ENCODE measurements at places on chromosomes 12 and 14.

DNA sequence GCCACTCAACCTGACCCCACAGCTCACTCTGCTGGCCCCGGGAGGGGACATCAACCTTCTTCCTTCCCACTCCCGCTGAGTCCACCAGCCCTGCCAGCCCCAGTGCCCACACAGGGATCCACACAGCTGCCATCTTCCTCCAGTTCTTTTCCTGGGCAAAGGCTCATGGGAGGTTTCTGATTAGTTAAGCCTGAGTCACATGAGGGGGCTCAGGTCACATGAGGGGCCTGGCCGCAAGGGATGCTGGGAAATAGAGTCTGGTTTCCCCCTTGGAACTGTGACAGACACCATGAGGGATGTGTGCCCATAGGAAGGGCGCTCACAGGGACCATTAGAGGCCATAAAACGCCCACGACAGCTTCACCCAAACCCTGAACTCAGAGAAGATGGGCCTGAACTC, 228.7 kb upstream of the SFSWAP start:
- DNase-seq, result no peak

GRCh38 chr12:92899386-92900001, 29.6 kb downstream of the EEA1 start:
- no peak for DNase-seq

GRCh38 chr14:39912192-39913100, 480.2 kb upstream of the FBXO33 start:
- no peak for DNase-seq

DNA sequence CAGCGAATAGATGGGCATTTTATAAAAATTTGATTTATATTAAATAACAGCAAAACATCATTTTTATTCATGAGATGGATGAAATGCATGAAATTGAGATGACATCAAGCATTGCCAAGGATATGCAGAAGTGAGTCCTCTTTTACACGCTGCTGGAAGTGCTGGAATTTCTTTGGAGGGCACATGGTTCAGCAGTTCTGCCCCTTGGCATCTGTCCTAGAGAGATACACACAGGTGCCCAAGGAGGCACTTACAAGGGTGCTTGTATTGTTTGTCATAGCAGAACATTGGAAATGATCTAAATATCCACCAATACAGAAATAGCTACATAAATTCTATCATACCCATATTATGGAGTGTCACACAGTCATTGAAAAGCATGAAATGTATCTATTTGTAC, 441.1 kb upstream of the TMPO start:
- DNase-seq, result no peak

GRCh38 chr12:4771960-4772566, 51.9 kb downstream of the GALNT8 start:
- DNase-seq, result no peak

GRCh38 chr14:55297611-55298499, 26.6 kb downstream of the FBXO34 start:
- no peak for DNase-seq

GRCh38 chr12:129028844-129029243, 175.6 kb downstream of the GLT1D1 start:
- DNase-seq, result no peak

GRCh38 chr14:35766036-35766699, 42.9 kb downstream of the RALGAPA1 start:
- no peak for DNase-seq

DNA sequence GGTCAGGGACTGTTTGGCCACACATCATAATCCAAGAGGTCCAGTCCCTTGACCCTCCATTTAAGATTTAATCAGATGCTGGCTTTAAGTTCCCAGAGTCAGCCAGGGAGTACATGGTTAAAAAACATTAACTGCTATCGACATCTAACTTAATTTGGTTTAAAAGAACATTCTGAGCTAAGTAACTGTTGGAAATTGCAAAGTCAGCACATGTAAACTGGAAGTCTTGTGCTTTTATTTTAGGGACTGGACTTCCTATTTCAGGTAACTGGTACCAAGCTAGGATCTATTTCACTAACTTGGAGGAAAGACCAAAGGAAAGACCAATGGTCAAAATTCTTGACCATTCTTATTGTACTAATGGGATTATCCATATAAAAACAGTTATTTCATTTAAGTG, 40.6 kb downstream of the GNS start:
- no peak for DNase-seq

- no peak for DNase-seq
Measured at GRCh38 chr12:701896-702539, 38.8 kb upstream of the NINJ2 start.

GRCh38 chr12:27207615-27208413, 36.3 kb upstream of the STK38L start:
- no peak for DNase-seq

DNA sequence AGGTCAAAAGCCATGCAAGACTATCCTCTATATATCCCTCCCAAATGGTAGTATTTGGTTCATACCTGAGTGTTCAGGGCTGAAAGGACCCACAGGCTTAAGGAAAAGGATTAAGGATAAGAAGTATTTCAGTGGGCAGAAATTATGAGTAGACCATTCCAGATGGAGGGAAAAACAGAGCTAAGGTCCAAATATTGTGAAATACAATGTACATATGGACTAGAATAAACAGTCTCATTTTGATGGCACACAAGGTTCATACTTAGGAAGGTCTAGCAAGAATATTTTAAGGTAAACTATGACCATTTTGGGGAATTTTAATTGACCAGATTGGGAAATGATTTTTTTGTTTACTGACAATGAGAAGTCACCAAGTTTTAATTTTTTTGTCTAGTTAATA, 124.6 kb downstream of the PRKD1 start:
- no peak for DNase-seq

DNA sequence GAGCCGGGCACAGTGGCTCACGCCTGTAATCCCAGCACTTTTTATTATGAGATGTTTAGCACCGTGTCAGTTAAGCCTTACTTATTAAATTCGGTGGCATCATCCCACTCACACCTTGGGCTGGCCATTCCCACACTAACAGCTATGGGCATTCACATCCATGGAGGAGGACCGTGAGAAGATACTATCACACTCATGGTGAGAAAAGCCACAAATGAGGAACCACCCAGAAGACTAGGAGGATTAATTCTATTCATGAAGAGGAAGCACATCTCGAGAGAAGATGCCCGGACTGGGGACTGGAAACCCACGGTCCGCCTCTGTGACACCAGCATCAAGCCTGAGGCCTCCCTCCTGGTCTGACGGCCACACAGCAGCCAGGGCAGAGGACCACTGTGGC, 4.9 kb downstream of the CDC42BPB start:
- DNase-seq, result no peak

GRCh38 chr12:46364777-46365580, 7.6 kb downstream of the SLC38A2 start:
- DNase-seq, result no peak

DNA sequence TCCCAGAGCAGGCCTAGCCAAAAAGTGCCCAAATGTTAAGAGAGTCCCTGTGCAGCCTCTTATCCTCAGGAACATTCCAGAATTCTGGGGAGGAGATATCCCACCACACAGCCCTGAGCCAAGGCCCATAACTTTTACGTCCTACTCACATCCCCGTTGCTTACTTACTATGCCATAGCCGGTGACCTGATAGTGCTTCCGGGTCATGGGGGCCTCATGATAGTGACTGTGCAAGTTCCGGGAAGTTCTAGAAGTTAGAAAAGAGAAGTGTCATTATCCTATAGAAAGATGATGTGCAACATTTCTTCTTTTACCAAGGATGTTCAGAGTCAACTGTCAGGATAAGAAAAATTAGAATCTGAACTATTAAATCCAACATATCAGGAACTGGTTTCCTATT, 15.6 kb upstream of the NGB start:
- no peak for DNase-seq

DNA sequence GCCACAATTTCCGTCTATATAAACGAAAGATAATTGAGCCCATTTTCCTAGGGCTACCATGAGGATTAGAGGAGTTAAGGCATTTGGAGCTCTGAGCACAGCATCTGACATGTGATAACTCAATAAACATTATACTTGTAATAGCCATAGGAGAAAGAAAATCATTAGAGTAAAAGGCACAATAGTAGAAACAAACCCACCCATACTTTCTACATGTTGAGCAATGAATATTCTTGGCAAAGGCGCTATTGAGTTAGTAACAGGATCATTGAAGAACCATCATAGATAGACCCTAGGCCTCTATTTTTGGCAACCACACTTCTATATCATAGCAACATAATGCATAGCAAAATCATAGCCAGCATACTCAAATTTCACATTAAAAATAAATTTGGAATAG, 664.1 kb downstream of the NOVA1 start:
- no peak for DNase-seq

- DNase-seq, result no peak
Measured at GRCh38 chr14:95784137-95784536, 70.2 kb upstream of the TCL1A start.

DNA sequence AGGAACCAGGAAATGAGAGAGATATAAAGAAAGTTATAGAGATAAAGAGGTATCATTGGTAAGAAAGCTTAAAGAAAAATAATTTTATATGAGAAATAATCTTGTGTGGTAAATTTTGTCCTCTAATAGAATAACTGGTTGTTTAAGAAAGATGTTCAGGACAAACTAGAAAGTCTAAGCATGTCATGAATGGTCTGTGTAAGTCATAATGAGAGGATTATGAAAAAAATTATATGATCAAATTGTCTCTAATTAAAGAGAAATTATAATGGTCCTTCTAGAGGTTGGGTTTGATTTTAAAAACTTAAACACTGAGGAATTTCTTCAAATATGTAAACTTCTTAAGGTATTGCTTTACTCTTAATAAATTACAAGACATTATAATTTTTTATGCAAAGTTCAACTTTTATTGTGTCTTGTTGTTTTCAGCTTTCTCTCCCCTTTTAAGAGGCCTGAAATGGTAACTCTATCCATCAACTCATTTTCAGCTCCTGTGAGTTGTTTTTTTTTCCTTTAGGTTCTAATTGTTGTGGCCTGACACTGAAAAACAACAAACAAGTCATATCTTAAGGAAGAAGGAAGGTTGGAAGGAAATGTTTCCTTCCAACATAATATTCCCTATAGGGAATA, 88.2 kb upstream of the CNOT2 start:
- DNase-seq, result no peak

- DNase-seq, result no peak
Measured at GRCh38 chr12:119964123-119964522, 24.9 kb upstream of the BICDL1 start.

DNA sequence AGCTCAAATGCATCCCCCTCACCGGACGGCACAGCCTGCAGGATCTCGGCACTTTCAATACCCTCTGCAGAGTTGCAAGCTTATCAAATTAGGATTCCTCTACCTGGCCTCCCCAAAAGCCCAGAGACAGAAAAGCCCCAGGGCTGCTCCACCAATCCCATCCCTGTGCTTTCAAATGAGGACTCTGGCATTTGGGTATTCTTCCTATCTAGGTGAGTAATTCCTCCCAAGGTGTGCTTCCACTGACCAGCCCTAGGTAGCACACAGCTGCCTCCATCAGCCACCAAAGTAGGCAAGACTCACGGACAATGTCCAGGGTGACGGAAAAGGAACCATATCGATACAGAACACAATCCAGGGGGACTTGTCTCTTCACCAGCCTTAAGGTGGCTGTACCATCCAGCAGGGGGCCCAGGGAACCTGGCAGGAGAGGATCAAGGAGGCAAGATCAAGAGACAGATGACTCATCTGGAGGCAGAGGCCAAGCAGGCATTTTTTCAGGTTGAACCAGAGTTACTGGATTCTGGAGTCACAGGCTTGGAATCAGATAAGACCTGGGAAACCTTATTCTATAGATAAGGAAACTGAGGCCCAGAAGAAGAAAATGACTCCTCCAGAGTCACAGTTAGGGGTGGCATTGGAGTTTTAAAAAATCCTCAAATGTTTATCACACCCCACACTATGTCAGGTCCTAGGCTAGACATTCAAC, 9.9 kb downstream of the PMEL start:
- DNase-seq, result peak; percentile 34

DNA sequence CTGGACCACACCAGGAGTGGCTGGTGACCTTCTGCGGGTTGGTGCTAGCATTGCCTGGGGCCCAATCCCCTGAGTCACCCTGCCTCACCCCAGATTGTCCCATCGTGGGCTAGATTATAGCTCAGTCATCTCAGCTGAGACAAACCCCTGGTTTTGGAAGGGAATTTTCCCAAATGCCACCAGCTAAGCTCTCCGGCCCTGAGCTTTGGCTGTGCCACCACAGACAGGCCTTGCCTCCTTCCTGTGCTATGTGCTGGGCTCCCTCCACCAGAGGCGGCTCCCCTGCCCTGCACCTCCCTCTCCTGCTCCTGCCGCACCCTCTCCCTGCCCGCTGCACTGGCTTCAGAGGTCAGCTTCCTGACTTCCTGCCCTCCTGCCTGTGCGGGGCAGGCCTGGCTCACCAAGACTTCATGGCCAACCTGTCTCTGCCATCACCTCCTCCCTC, 196.3 kb downstream of the TSPAN9 start:
- DNase-seq, result no peak

GRCh38 chr14:35220920-35221319, 71.3 kb upstream of the PSMA6 start:
- DNase-seq, result no peak

DNA sequence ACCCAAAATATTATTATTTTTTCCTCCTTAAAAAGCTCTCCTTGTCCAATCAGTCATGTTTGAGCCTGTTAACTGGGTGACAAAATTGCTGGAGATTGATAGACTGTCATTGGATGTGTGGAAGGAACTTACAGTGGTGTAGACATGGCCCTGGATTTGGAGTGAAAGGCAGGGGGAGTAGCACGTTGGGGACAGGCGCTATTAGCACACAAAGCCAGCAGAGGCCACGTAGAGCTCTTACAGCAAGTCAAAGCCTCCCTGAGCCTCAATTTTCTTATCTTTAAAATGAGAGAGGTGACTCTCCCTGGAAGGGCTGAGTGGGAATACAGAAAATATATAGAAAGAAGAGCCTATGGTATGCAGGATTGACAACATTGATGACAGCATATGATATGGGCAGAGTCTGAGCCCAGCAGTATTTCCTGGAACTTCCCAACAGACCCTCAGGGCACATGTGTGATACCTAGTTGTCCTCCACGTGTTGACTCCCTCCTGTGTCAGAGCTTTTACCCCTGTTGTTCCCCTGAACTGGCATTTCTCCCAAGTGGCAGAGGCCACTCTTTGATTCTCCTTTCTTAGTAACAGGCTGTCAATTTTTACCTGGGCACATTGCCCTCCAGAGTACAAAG, 504.9 kb downstream of the VRK1 start:
- DNase-seq, result no peak

DNA sequence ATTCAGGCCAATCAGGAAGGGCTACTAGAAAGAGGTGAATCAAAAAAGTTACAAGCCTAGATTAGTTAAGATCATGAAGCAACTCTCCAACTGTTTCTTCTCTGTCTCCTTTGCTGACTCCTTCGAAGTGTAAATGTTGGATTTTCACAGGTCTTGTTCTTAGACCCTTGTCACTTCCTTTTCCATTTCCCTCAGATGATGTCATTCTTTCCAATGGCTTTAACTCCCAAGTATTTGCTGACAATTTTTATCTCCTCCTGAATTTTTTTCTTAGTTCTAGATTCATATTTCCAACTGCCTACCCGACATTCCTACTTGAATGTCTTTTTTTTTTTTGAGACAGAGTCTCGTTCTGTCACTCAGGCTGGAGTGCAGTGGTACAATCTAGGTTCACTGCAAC, 10.8 kb downstream of the GAS2L3 start:
- DNase-seq, result no peak

Data from T-helper 9 cell (primary cell).